ENCODE measurements at places on chromosomes 13 and 19. TPM values are rescaled to one million over a fixed set of nuclear protein-coding genes. Genes with fewer than 3 reads are reported as not detected.

GRCh38 chr13:103436057-103436654, 369.9 kb upstream of the SLC10A2 start:
- no peak for DNase-seq

- no peak for DNase-seq
These were observed 6.2 kb downstream of the ZNF446 start for GRCh38 chr19:58482372-58482771.

GRCh38 chr19:15123900-15124299, 16.7 kb downstream of the SYDE1 start:
- peak; percentile 82 for DNase-seq

GRCh38 chr19:4390017-4390566, 10.3 kb downstream of the SH3GL1 start:
- peak; percentile 23 for DNase-seq

- DNase-seq = no peak
These were observed 129.0 kb downstream of the IRS2 start for GRCh38 chr13:109657395-109657794.

Gene ANKLE1
- total RNA-seq = 0.04 TPM

Data from pancreas (tissue), 10 donors.